Activated CD4-positive, alpha-beta T cell treated with anti-CD3 and anti-CD28 coated beads for 1 hour (primary cell): ENCODE measurements at places on chromosomes 7 and 10.

GRCh38 chr10:109993551-109994330 lies 14.0 kb upstream of the ADD3 start:
- DNase-seq: no peak

DNA sequence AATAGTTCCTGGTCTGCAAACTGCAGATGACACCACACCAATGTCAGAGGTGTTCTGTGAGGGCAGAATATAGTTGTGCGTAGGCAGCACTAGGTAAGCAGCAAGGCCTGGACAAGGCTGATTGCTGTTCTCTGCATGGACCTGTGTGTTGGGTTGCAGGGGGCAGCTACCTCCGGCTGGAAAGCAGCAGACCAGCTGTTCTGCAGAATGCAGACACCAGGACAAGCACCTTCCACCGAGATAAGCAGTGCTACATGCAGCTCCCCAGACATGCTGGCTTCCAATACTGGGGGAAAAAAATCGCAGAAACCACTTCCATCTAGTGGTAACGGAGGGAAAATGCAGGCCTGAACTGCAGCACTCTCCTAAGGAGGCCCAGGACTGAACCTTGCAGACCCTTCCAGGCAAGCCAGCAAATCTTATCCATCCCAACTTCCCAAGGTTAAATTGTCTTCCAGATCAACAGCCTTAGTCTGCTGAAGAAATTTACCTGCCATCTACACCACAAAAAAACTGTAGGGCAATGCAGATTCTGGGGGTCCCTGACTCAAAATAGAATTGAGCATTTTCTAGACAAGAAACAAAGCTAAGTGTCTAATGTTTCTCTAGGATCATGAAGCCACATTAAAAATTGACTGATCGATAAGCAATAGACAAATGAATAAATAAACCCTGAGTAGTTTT lies 50.5 kb upstream of the COBL start:
- DNase-seq: no peak

GRCh38 chr7:139362302-139362701 lies 2.6 kb downstream of the LUC7L2 start:
- DNase-seq: no peak

GRCh38 chr10:75663947-75664664 lies 232.7 kb downstream of the LRMDA start:
- no peak for DNase-seq

- DNase-seq: no peak
Observed at GRCh38 chr10:6514844-6515780, 65.0 kb downstream of the PRKCQ start.

DNA sequence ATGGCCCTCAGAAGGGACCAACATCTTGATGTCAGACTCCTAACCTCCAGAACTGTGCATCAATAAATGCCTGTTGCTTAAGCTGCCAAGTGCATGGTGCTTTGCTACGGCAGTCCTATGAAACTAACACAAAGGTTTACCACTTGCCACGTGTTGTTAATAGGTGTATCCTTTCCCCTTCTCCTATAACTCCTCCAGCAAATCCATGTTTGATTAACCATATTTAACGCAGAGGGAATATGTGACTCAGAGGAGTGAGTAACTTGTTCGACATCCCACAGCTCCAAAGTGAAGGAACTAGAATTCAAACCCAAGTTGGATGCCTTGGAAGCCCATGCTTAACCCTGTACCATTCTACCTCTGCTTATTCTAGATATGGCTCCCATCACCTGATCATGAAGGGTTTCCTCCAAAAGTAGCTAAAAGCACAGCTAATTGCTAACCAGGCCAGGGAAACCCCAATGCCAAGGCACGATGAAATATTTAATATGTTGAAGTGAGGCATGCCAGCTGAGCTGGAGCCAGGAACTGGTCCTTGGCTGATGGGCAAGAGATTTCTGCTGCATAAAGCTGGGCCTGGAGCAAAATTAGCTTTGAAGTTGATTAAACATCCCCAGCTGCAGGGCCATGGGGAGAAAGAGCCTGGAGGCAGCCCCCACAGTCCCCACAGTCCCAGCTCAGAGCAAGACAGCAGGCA lies 131.9 kb downstream of the C10orf90 start:
- DNase-seq: no peak

GRCh38 chr10:47036771-47037170 lies 125.5 kb downstream of the PTPN20 start:
- DNase-seq: no peak

GRCh38 chr10:132723330-132723970 lies 62.5 kb downstream of the NKX6-2 start:
- no peak for DNase-seq

GRCh38 chr10:8272794-8273425 lies 218.4 kb downstream of the GATA3 start:
- DNase-seq: no peak
